Stimulated activated CD4-positive, alpha-beta T cell treated with anti-CD3 and anti-CD28 coated beads, Interleukin-1b, Interleukin-23, amount 100 ng/mL, for 1 hour (primary cell): ENCODE measurements at places on chromosomes 5 and 9.

- DNase-seq: no peak
These were observed at the start of gene TXNDC8 for GRCh38 chr9:110337727-110338126. TSS of gene TXNDC8 (minus strand) at chr9:110337863.

DNA sequence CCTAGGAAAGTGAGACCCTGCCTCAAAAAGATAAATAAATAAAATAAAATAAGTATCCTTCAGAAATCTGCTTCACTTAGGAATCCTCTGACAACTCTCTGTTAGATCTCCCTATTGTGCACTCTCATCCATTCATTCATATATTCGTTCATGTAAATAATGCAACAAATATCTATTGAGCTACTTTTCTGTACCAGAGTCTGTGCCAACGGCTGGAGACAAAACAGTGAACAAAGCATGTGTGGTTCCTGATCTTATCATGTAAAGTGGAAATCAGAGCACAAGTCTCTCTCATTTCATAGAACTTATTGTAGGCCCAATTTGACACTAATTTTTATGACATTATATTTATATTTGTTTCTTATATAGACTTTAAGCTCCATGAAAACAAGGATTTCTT lies 40.3 kb upstream of the DAB2 start:
- no peak for DNase-seq

- DNase-seq: no peak
These were observed 532.7 kb upstream of the DMAC1 start for GRCh38 chr9:8332331-8332650.

- DNase-seq: no peak
These were observed 77.9 kb upstream of the DAB2 start for GRCh38 chr5:39502704-39503103.

DNA sequence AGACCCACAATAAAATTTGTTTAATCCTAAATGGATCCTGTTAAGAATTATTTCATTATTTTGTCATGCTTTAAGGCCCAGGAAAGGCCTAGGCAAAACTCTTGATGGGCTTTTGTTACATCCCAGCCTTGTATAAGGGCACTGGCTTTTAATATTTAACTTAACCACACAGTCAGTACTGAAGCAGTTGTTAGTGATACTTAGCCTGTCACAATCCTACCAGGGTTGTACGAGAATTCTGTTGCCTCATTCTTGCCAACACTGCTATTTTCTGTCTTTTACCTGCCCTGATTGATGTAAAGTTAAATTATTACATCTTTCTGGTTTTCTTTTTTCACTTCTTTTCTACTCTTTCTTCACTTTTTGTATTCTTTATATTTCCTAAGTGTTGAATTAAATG lies 10.9 kb downstream of the ZNF169 start:
- no peak for DNase-seq

DNA sequence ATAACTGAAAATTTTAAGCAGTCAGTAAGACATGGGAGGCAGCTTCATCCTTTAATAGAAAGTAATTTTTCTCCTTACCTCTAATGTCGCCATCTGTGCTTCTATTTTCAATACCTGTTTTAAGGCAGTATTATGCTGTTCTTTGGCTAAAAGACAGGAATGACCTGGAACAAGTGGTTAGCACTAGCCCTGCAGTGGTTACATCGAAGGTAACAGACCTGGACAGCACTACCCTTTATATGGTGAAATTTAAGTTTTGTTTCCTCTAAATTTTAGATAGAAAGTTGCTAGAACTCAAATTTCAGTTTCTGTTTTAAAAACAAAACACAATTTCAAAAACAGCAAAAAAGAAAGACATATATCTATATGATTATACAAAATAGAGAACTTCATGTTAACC lies 534.1 kb upstream of the CDH6 start:
- no peak for DNase-seq

GRCh38 chr5:158033076-158033475 lies 174.1 kb upstream of the CLINT1 start:
- no peak for DNase-seq

DNA sequence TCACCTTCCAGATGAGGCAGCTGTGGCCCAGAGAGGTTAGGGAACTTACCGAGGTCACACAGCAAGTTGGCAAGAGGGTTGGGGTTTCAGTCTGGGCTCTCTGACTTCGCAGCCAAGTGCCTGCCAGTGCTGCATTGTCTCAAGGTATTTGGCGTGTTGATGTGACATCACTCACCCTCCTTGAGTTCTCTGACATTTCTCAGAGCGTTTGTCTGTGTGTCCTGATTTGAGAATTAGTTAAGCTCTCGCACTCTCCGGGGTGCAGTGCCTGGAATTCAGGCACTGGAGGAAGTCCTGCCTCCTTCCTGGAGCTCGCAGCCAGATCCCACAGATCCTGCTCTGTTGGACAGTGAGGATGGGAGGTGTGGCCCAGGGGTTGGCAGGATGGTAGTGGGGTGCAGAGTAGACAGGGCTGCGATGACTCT lies 25.7 kb downstream of the WWC1 start:
- DNase-seq: no peak
